ENCODE measurements at places on chromosomes 2 and 18. TPM values are rescaled to one million over a fixed set of nuclear protein-coding genes. Genes with fewer than 3 reads are reported as not detected.

SERPINB2 gene
- 0.05 TPM for total RNA-seq

AGXT gene
- total RNA-seq: not detected

CHMP1B gene
- 41.8 TPM for total RNA-seq

DUSP19 gene
- total RNA-seq: 0.80 TPM

VWC2L gene
- total RNA-seq: not detected

SLC16A14 gene
- total RNA-seq: 0.87 TPM

MMADHC gene
- 102 TPM for total RNA-seq

MOGAT1 gene
- not detected for total RNA-seq

LAMA3 gene
- 64.3 TPM for total RNA-seq

MTIF2 gene
- 36.5 TPM for total RNA-seq

ALPP gene
- 18.1 TPM for total RNA-seq

NDUFS1 gene
- 64.3 TPM for total RNA-seq

TNFRSF11A gene
- 7.1 TPM for total RNA-seq

DIPK1C gene
- not detected for total RNA-seq

POTEC gene
- not detected for total RNA-seq

KLHL30 gene
- 0.16 TPM for total RNA-seq

ATP5F1A gene
- total RNA-seq: 305 TPM

Data from A549 treated with AZD2906 at 1 μM for 4 hours (cell line).